ENCODE measurements at places on chromosomes 16 and 17.

DNA sequence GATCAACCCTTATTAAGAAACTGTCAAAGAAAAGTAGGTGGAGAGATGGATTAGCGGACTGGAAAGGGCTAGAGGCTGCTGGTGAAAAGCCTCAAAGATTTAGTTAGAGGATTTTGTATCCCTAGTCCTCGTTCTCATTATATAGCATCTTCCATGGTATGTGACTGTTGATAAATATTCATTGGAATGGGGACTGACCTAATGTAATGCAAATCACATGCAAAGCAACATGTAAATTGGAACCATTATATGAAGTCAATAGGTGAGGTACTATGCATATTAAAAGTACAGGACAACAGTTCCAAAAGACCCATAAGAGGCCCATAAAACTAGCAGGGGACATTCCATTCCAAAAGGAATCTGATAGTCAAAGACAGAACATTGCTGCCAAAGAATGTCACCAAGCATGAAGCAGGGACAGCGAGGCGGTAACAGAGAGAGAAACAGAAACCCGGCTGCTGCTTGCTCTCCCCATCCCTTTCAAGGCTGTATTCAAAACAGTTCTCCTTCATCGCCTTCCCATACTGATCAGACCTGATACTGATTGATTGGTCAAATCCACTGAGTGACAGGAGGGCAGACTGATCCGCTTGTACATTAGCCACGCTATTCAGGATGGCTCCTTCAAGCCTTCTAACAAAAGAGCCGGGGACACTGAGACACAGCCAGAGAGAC, 44.5 kb downstream of the SOX9 start:
- DNase-seq = no peak

- DNase-seq = no peak
These were observed 65.1 kb downstream of the NUP93 start for GRCh38 chr16:56795011-56795410.

DNA sequence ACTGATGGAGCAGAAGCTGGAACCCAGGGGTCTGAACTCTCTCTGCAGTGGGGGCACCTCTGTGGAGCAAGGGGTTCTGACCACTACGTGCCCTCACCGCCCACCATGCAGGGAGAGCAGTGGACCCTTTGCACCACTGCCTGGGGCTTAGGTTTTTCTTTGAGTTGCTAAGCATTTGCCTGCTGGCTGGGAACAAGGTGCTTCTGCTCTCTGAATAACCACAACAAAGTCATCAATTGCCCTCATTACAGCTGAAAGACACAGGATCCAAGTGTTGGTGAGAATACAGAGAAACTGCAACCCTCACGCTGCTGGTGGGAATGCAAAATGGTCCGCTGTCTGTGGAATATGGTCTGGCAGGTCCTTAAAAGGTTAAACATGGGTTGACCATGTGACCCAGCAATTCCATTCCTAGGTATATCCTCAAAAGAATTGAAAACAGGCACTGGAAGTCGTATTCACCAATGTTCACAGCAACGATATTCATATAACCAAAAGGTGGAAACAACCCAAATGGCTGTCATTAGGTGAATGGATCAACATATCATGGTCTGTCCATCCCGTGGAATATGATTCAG, 22.8 kb downstream of the NLRC3 start:
- DNase-seq = no peak

DNA sequence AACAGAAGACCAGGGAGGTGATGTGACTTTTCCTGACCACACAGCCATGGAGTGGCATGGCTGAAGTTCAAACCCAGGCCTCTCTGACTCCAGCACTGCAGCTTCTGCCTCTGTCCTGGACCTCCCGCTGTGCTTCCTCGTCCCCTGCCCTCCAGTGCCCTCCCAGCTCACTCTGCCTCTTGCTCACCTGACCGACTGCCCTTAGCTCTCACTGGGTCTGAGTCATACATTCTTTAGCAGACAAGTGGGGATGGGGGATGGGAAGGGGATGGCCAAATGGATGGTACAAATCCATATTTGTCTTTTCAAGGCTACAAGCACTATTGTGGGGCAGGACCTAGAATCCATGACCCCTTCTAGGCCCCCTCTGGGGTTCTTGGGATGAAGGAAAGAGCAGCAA, 33.0 kb downstream of the PITPNM3 start:
- DNase-seq = no peak

DNA sequence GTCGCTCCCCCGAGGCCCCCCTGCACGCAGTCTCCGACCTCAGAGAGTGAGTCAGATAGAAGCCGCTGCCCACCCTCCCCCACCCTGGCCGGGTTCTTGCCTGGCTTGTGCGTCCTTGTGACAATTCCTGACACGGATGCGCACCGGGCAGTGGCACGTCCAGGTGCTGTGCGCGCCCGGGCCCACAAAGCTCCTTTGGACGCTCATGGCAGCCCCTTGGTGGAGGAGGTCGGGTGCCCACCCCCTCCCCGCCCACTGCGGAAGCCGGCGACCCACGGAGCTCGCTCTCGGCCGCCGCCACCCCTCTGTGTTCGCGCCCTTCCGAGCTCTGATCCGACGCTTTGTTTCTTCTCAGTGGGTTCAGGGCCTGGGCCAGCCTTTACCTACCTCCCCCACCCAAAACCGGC, 662 bp upstream of the TUBB3 start:
- no peak for DNase-seq

DNA sequence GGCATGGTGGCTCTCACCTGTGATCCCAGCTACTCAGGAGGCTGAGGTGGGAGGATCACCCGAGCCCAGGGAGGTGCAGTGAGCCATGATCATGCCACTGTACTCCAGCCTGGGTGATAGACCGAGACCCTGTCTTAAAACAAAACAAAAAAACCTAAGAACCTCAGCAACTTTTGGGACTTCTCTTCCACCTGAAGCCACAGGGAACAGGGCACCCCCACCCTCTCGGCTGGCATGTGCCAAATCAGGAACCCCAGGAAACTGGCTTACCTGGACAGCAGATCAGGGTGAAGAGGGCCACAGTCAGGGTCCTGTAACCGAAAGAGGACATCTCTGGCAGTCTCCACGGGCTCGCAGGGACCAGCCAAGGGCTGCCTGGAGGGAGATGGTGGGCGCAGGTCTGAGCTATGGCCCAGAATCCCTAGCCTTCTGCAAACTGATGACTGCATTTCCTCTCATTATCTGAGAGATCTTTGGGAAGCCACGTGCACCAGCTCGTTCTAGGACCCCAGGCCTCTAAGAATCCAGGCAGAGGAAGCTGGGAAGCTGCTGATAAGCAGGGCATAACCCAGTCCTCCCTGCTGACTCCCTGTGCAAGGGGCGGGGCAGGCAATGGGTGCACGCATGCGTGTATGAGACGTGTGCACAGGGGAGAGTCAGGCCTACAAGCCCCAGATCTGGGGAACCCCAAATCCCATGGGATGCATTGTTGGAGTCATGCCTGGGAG, 8.4 kb downstream of the PRR29 start:
- no peak for DNase-seq

GRCh38 chr17:82428546-82428945, 10.2 kb upstream of the OGFOD3 start:
- DNase-seq = no peak

GRCh38 chr17:60139438-60140285, 10.1 kb upstream of the CA4 start:
- DNase-seq = no peak

DNA sequence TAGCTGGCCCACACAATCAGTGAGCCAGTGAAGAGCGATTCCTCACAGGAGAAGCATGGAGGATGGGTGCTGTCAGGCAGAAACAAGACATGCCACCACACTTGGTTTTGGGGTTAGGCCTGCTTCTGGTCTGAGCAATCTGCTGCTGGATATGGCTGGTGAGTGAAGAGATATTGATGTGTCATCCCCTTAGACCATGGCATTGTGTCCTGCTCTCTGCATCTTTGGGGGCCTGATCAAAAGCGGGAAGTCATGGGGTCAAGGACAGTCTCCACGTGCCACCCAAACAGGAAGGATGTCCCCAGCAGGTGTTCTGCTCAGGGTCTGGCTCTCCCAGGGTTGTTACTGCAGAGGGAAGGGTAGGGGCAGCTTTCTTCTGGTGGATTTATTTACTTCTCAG, 140.7 kb downstream of the PRKCB start:
- DNase-seq = no peak

- no peak for DNase-seq
These were observed 1.7 kb downstream of the DEXI start for GRCh38 chr16:10940501-10941079.

DNA sequence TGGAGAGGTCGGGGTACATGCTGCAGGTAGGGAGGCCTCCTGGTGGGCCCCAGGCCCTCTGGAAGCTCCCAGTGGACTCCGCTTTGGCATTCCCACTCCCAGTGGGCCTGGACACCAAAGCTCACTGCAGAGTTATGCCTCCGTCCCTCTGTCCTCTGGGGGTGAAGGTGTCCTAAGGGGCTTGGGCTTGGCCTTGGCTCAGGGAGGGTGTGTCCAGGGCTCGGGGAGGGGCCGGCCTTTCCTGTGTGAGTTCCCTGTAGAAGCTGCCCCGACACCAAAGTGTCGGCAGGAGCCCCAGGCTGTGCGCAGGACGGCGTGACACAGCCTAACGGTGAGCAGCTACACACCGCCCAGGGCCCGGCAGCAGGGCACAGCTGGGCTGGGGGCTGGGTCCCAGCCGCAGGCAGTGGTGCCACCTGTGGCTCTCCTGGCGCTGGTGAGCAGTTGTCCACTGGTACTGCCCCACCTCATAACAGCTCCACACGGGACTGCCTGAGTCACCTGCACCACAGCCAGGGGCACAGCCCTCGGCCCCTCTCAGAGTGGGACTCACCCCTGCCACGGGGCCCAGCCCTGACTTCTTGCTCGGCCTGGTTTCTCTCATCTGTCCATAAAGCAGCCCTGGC, 6.1 kb downstream of the TEPSIN start:
- no peak for DNase-seq

DNA sequence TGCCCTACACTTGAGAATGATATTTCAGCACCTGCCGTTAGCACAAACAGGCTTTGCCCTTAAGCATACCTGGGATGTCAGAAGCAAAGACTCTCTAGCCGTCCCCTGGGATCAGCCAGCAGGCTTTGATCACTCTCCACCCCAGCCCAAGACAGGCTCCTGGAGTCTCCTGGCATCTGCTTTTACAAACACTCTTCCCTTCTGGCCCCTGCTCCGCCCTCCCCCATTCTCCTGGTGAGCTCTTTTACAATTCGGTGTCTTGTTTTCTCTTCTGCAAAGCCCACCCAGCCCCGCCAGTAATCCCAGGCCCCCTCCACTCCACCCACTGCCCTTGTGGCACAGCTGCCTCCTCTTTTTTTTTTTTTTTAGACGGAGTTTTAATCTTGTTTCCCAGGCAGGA, 50.4 kb downstream of the KATNIP start:
- peak; percentile 5 for DNase-seq

DNA sequence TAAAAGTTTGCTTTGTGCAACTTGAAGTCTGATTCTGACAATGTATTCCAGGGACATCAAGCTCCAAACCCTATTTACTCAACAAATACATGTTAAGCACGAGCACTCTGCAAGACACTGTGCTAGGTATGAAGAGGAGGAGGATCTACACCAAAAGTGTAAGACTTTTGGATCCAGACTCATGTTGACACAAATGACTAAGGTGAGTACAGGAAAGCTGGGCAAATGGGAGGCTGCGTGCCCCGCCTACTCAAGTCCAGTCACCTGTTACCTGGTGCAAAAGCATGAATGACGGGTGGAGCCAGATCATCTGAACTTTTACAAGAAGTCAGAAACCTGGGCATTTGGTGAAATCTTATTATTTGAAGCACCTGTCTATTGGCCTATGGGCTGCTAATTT, 120.7 kb downstream of the ABCC12 start:
- no peak for DNase-seq

DNA sequence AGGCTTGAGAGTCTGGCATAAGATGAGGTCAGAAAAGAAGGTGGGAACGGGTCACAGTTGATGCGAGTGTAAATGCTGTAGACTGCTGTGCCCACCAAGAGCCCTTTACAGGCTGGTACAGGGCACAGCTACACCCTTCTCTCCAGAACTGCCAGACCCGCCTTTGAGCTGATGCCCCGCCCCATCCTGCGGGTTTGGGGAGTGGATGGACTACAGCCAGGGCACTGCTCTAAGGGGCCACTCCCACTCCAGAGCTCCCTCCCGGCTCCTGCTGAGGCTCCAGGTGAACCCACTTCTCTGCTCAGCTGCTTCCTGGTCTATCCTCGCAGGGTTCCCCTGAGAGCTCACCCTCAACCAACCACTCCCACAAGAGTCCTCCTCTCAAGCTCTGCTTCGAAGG, 12.3 kb downstream of the MEIOB start:
- DNase-seq = no peak

GRCh38 chr16:66358231-66358630, 8.3 kb upstream of the CDH5 start:
- no peak for DNase-seq

DNA sequence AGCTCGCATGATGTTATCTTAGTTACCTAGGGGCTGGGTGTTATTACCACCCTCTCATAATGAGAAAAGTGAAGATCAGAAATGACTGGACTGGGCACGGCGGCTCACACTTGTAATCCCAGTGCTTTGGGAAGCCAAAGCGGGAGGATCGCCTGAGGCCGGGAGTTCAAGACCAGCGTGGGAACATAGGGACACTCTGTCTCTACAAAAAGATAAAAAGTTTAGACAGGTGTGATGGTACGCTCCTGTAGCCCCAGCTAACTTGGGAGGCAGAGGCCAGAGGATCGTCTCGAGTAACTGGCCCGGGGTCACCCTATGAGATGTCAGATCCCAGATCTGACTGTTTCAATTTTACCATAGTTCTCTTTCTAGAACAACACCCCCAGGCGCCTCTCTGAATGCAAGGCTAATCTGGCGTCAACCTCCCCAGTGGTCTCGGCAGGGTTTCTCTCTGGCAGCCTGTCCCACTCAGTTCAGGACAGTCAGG, 1.9 kb upstream of the CCDC102A start:
- DNase-seq = no peak

DNA sequence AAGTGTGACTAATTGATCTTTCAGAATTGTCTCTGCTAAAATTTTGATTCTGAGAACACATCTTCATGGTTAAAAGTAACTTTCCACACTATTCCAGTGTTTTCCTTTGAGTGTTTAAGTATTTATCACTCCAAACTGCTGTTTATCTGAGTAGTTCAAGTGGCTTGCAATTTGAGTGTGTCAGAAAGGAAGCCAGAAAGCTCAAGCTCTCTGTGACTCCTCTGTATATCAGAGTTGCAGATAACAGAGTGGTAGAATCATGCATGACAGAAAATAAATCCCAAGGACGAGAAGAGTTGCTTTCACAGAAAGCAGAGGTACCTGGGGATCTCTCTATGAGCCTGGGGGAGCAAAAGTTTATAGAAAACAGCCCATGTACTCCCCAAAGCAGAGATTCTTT, 130.0 kb downstream of the CYB561 start:
- DNase-seq = no peak

- DNase-seq = no peak
These were observed 86.9 kb downstream of the MYH13 start for GRCh38 chr17:10285896-10286295.

DNA sequence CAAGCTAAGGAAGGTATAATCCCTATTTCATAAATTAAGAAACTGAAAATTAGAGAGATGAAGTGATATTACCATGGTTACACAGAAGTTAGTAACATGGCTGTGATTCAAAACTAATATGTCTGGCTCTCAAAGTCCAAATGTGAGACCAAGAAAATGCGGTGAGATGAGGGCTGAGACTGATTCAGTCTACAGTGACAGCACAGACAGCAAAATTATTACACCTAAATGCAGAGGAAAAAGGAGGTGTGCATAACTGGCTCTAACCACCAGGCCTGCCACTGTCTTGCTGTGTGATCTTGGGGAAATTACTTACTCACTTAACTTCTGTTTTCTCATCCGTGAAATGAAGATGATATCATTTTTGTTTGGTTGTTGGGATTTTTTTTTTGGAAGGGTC, 270.0 kb upstream of the SOX9 start:
- DNase-seq = no peak

GRCh38 chr16:17154981-17155380, 315.8 kb downstream of the XYLT1 start:
- DNase-seq = no peak

Measured in NCI-H187 (cell line).